CD4-positive, alpha-beta memory T cell (primary cell): ENCODE measurements at places on chromosomes 2 and 18. TPM values are rescaled to one million over a fixed set of nuclear protein-coding genes. Genes with fewer than 3 reads are reported as not detected.

The CRYBA2 gene
- not detected for polyA plus RNA-seq

The TMEM200C gene
- not detected for polyA plus RNA-seq

The FHL2 gene
- not detected for polyA plus RNA-seq

The FAM237A gene
- polyA plus RNA-seq = not detected

The PARD3B gene
- polyA plus RNA-seq = 0.44 TPM

The EFR3B gene
- polyA plus RNA-seq = 0.07 TPM

The KIF1A gene
- not detected for polyA plus RNA-seq

The ADGRF3 gene
- 0.14 TPM for polyA plus RNA-seq

The TTR gene
- not detected for polyA plus RNA-seq

The PFN4 gene
- not detected for polyA plus RNA-seq

The CTLA4 gene
- polyA plus RNA-seq = 9.0 TPM

DNA sequence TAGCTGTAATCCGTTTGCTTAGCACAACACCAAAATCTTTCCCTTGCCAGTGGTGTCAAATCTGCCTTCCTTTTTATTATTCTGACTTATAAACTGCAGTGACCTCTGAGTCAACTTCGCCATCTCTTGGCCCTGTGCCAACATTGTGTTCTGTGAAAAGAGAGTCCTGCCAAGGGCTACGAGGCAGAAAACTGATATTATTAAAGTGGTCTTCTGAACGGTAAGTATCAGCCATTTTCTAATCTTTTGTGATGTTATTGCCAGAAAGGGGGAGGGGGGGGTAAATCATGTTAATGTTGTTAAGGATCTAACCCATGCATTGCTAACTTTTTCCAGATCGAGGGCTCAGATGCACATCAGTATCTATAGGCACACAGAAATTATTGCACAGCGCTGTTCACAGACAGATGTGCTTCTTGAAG, 121.5 kb upstream of the LTBP1 start:
- DNase-seq = no peak

GRCh38 chr18:11408555-11409065, 200.8 kb upstream of the SLC35G4 start:
- no peak for DNase-seq

DNA sequence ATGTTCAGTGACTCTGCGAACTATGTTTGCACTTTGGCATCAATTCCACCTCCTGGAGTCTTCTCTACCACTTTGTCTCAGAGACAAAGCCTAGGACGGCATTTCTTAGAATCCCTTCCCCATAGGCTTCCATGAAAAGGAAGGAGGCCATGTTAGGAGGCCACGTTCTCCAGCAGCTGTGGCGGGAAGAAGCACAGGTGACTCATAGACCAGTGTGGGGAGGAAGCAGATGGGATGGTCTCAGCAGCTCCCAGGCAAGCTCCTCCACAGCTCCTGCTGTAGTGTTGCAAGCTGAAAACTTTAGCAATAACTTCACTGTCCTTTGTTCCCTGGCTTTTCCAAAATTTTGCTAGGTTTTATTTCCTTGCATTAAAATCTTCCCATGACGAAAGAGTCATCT, 781.3 kb upstream of the ID2 start:
- no peak for DNase-seq

DNA sequence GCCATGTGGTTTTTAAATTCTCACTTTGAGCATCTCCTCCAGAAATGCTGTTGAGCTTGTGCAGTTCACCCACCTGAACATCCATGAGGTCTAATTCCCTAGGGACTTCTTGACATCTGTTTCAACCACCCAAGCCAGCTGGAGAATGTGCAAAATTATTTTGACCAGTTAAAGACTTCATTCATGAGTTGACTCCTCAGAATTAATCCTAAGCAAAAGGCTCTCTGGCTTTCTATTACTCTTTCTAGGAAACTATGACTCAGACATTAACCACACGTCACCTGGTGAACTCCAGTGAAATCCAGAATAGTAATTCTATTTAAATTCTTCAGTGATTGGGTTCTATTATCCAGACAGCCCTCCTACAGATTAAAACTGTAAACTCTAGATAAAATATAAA, 247.5 kb downstream of the NBAS start:
- DNase-seq = no peak

DNA sequence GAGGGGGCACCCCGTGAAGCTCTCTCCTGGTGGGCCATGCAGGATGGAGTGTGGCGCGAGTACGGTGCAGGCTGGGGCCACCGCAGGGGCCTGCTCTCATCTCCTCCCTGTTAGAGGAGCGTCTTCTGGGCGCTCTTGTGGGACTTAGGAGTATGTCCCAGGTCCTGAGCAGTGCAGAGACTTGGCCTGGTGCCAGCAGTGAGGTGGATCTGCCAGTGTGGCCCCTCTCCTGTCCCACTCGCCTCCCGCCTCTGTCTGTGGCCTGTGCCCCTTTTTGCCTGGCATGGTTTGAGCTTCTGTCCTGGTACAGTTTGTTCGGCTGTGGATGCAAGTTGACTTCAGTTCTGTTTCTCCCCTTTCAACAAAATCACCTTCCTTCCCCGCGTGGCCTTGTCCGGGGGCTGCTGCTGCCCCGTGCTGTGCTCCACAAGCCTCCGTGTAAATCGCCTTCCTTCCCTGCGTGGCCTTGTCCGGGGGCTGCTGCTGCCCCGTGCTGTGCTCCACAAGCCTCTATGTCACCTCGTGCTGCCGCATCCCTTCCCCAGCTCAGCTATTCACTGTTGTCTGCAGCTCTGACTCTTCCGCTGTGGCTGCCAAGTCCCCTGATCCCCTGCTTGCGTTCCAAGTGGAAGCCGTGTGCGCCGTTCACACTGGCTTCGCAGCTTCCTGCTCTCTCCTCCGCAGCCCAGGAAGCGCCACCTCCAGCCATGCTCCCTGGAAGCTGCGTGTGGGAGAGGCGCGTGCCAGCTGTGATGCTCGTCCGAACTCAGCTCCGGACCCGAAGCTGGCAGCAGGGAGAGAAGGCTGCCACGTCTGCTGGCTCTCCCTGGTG, 13.7 kb downstream of the LDLRAD4 start:
- DNase-seq = no peak

GRCh38 chr18:76055578-76055977, 439.5 kb downstream of the ZNF516 start:
- no peak for DNase-seq

GRCh38 chr18:62342884-62343283, 17.8 kb downstream of the TNFRSF11A start:
- DNase-seq = no peak

DNA sequence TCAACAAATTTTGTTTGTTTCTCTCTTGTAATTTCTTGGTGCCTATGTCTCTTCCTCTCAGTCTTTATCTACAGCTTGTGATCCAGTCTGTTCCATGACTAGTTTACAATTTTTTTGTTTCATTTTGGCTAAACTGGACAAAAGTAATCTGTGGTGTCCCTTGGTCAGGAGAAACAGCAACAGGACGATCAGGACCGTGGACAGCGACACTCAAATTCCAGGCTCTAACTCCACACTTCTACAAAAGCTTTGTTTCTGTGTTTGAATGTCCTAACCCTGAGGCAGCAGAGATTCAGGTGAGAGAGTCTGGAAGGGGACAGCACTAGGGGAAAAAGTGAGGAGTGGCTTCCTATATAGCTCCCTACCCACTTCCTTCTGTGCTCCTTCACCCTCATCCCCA, 593.3 kb upstream of the FANCL start:
- DNase-seq = no peak

- no peak for DNase-seq
Measured at GRCh38 chr2:204452464-204453023, 92.7 kb upstream of the PARD3B start.

DNA sequence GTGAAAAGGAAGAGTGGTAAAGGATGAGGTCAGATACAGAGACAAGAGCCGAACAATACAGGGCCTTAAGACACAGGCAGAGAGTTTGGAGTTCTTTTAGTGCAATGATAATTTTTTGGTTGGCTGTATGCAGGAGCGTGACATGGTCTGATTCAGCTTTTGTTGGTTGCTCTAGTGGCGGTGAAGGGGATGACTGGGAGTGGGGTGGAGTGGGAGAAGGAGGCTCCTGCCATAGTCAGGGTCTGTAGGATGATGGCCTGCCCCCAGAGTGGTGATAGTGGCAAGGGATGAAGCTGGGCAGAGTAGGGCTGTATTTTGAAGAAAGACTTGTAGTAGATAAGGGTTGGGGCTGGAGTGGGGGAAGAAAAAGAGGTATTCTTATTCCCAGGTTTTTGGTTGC, 306.6 kb upstream of the VWC2L start:
- no peak for DNase-seq

GRCh38 chr2:152565884-152566727, 151.2 kb downstream of the PRPF40A start:
- DNase-seq = no peak

DNA sequence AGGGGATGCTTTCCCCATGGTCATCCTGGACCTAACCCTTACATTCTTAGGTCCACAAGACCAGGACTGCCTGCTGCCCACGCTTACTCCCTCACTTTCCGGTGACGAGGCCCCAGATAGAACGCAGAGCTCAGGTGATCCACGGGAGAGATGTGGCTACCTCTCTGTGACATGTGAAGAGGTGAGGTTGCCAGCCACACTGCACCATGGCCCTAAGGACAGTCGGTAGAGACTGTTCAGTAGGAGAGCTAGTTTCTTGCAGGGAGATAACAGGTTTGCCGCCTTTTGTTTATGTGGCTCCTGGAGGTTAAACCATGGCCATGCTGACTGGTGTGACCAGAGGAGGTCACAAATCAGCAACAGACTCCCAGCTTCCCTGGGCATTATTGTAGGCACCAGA, 71.4 kb downstream of the WDSUB1 start:
- no peak for DNase-seq

DNA sequence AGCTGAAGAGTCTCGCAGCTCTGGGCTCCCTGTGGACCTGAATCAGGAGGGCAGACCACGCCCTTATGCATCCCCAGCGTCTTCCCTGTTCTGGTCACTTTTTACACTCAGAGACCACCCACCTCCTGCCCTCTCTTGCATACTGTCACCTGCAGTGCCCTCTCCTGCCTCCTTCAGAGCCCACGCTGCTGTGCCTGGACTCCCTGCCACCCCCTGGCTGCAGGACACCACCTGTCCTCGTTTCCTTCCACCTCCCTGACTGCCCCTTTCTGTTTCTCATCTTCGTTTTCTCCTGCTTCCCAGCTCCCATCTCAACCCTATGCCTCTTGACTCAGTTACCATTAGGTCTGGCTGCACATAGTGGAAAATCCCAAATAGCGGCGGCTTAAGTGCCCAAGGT, 9.2 kb upstream of the INHBB start:
- no peak for DNase-seq

DNA sequence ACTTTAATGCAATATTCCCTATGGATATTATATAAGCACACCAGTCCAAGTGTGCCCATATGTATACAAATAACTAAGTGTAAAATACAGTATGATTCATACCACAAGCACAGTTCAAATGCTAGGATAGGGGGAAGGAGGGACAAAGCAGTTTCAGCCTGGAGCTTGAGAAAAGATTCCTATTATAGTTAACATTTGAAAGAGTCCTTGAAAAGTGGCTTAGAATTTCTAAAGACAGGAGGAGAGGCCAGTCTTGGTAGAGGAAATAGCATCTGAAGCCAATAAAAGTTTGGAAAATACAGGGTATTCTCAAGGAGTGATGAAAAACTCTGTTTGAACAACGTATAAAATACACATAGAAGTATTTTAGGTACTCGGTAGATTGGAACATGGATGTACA, 173.4 kb upstream of the CWC22 start:
- no peak for DNase-seq

- no peak for DNase-seq
Measured at GRCh38 chr18:62771494-62772270, 56.3 kb downstream of the PHLPP1 start.

GRCh38 chr2:127719301-127720218, 18.3 kb downstream of the SFT2D3 start:
- no peak for DNase-seq

- DNase-seq = no peak
Measured at GRCh38 chr2:171882089-171882769, 11.8 kb downstream of the SLC25A12 start.

DNA sequence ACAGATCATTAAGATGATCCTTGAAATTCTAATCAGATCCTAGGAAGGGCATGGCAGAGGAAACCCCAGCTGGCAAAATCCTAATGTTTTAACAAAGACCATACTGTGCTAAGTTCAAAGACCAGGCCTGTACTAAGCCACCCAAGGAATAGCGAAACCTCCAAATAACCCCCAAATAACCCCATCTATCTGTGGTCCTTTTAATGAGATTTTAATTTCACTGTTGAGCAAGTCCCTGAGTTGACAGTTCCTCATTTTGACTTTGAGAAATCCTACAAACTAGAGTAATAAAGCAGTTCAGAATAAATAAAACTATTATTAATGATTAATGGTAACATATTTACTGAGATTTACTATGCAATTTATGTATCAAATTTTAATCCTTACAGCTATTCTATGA, 259.8 kb downstream of the STK39 start:
- no peak for DNase-seq

DNA sequence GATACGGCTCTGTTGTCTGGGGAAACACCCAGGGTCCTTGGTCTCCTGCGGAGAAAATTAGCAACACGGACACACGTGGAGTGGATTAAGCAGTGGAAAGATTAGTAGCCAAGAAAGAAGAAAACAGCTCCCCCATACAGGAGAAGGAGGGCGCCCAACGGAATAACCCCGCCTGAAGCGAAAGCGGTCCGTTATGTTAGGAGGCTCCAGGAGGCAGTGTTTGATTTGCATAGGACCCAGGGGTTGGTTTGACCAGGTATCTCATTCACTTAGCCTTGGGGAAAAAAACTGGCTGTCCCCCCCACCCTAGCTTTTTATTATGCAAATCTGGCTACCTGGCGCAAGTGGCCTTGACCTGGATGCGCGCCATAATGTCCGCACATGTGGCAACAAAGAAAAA, 170.1 kb upstream of the KYNU start:
- no peak for DNase-seq
